ENCODE measurements at places on chromosomes 3 and 15.

DNA sequence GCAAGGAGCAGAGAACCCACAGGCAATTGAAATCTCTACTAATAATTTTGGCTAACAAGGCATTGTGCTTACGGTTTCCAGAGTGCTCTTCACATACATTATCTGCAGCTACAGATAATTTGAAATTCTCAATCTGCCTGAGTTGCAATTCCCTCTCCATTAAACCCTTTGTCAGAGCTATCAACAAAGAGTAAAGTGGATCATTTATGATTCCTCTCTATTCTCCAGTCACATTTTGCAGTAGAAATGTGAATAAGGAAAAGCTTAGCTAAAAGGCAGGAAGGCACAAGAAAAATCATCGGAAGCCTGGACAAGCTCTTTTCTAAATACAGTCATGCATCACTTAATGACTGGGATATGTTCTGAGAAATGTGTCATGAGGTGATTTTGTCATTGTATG is 49.6 kb downstream of the FAM98B start:
- DNase-seq: no peak

DNA sequence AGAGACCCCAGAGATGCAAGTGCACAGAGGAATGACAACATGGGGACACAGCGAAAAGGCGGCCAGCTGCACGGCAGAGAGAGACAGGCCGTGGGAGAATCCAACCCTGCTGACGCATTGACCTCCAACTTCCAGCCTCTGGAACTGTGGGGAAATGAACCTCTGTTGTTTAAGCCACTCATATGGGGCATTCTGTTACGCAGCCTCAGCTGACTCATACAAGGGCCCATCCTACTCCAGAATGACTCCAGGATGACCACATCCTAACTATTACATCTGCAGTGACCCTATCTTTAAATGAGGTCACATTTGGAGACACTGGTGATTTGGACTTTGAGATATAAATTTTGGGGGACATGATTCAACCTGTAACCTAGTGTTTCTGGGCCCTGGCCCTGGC is 44.0 kb downstream of the KLF15 start:
- no peak for DNase-seq

GRCh38 chr15:66124651-66125050 is 128.9 kb downstream of the MEGF11 start:
- no peak for DNase-seq

DNA sequence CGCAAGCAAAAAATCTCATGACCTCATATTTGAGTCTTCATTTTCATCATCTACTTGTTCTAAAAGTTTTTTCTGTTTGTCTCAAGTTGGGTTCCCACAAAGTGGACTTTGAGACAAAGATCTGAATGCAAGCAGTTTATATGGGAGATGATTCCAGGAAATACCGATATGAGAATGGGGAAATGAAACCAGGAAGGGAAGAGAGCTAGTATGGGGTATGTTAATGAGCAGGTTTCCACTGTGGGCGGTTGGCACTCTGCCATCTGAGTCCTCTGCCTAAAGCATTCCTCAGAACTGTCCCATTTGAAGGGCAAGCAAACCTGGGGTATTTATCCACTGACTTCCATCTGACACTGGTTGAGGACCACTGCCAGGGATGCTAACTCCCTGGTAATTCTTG is 8.8 kb downstream of the ADPRH start:
- DNase-seq: no peak

DNA sequence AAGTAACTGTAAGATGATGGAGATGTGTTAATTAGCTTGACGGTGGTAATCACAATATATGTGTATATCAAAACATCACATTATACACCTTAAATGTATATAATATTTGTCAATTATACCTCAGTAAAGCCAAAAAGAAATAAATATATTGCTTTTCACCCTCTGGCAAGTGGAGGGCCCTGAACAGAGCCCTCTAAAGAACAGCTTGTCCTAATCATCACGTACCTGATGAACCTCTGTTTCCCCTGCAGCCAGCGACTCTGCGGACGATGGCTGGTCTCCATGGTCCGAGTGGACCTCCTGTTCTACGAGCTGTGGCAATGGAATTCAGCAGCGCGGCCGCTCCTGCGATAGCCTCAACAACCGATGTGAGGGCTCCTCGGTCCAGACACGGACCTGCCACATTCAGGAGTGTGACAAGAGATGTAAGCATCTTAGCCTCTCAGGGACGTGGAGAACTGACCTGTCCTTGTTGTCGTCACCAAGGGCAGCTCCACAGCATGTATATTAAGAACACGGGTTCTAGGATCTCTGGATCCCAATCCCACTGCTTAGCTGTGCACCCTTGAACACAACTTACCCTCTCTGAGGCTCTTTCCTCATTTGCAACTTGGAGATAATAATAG is 6.3 kb downstream of the THBS1 start:
- no peak for DNase-seq

DNA sequence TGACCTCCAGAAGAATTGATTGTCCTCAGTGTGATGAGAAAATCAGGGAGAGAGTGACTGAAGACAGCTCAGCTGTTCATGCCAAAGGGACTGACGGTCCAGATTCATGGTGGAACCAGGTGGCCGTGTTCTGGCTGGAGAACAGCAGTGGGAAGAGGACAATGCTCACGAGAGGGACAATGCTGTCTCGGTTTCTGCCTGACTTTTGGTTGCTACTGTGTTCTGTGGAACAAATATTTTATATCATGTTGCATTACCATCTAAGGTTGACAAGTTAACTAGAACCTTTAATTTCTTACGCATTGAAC is 58.0 kb upstream of the ULK4 start:
- no peak for DNase-seq

DNA sequence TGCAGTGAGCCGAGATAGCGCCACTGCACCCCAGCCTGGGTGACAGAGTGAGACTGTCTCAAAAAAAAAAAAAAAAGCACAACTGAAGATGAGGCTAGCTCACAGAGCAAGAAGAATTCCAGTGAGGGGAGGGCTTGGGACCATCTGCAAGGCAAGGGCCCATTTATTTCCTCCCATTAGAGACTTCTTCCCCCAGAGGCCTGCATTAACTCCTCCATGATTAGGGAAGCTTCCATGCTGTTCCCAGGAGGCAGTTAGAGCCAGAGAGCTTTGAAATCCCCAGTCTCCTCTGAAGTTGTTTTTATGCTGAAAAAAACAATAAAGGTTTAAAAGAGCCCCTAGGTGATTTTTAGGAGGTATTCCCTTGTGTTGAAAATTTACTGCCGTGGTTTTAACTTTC is 54.3 kb upstream of the ADCY5 start:
- no peak for DNase-seq

DNA sequence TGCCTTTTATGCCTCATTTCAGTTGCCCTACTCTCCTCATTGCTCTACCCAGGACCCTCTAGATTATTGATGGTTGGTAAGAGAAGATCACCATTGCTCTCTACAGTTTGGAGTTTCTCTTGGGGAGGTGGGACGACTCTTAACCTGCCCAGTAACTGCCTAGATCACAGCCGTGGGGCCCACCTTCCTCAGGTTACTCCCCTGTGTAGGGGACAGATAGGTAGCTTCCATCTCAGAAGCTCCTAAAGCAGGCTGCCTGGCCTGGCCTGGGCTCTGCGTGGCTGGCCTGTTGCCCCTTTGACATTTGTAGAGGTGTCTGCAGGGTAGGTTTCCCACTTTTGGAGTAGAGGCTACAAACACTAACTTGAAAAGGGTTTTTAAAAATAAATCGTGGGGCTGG is 42.7 kb downstream of the TRIM71 start:
- no peak for DNase-seq

DNA sequence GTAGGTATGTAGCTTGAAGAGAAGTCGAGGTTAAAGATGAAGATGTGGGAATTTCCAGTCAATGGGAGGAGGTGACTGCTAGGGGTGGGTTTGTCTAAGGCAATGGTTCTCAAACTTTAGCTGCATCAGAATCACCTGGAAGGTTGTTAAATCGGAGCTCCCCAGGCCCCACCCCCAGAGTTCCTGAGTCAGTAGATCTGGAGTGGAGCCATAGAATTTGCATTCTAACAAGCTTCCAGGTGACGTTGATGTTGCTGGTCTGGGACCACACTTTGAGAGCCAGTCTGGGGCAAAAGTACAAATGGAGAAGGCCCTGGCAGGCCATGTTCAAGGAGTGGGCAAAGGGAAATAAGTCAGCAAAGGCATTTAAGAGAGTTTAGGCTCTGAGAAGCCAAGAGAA is 69.1 kb downstream of the CMTM8 start:
- no peak for DNase-seq

GRCh38 chr3:107910713-107911259 is 180.0 kb downstream of the CD47 start:
- no peak for DNase-seq

- peak; percentile 9 for DNase-seq
These were observed 68.0 kb upstream of the AP4E1 start for GRCh38 chr15:50840520-50840919.

GRCh38 chr3:166986000-166986399 is 394.1 kb downstream of the ZBBX start:
- no peak for DNase-seq

DNA sequence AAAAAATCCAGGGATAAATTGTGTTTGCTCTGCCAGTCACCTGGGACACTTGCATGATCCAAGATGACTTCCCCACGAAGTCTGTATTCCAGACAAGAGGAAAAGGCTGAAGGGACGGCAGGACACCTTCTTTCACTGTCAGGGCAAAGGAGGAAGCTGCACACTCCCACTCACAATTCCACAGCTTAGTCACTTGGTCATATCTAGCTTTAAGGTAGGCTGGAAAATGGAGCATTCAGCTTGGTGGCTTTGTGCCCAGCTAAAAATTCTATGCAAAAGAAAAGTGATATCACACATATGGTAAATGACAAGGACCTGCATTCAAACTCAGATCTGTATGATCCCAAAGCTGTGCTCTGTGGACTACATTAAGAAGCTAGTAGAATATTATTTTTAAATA is 109.2 kb upstream of the TPM1 start:
- DNase-seq: no peak

Data from iPS DF 6.9 (cell line).